T-helper 17 cell (primary cell): ENCODE measurements at places on chromosomes 5 and 9.
A peak's percentile ranks its signal among the peaks of the same experiment; 100 is the strongest.

DNA sequence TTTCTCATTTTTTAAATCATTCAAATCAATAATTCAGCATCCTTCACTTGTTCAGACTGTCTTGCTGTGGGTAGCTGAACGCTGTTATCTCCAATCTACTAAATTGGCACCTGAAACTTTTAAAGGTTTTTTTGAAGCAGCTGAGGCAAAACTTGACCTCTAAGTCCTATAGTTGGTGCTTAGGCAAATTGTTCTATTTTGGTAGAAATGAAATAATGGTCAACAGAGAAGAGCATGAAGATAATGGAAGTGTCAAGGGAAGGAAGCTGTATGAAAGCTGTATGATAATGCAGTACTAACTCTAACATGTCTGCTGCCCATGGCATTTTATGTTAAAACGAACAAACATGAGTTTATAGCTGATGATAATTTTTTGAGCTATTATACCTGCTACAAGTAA is 138.0 kb downstream of the GDNF start:
- no peak for DNase-seq

- no peak for DNase-seq
These were observed 5.2 kb upstream of the HDHD3 start for GRCh38 chr9:113381909-113382411.

DNA sequence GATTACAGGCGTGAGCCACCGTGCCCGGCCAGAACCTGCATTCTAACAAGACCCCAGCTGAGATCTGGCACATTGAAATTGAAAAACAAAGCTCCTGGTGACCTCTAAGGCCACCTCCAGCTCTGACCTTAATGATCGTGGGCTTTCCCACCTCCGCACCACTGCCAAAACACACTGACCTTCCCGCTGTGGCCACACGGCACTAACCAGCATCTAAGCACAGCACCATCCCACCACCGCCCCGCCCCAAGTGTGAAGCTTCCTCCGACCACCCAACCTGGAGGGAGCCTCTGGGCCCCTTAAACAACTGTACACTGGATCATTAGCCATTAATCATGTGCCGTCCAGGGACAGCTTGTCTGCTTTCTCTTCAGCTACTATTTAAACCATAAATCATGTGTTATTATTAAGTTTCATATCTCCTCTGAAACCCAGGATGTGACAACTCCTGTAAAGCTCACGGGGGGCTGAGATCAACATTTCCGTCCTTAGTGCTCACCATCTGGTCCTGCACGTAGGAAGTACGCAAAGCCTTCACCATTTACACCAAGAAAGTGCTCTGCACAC is 80.6 kb downstream of the COL23A1 start:
- DNase-seq = no peak

GRCh38 chr5:12313602-12314001 is 409.4 kb upstream of the CTNND2 start:
- DNase-seq = no peak

DNA sequence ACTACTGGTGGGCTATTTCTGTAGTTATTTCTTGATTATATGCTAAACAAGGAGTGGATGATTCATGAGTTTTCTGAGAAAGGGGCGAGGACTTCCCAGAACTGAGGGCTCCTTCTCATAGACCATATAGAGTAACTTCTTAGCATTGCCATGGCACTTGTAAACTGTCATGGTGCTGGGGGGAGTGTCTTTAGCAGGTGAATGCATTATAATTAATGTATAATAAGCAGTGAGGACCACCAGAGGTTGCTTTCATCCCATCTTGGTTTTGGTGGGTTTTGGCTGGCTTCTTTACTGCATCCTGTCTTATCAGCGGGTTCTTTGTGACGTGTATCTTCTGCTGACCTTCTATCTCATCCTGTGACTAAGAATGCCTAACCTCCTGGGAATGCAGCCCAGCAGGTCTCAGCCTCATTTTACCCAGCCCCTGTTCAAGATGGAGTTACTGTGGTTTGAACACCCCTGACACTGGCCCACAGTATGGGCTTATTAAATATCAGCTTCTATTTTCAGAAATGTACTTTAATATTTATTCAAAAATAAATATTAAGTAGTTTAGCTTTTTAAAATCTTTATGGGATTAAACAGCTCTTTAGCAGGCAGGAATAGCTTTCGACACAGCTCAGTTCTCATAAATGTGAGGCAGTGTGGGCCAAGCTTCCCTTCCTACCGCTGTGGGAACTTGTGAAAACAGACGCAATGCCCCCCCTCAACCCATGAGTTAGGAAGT is 44.4 kb downstream of the GALNT12 start:
- DNase-seq = no peak

DNA sequence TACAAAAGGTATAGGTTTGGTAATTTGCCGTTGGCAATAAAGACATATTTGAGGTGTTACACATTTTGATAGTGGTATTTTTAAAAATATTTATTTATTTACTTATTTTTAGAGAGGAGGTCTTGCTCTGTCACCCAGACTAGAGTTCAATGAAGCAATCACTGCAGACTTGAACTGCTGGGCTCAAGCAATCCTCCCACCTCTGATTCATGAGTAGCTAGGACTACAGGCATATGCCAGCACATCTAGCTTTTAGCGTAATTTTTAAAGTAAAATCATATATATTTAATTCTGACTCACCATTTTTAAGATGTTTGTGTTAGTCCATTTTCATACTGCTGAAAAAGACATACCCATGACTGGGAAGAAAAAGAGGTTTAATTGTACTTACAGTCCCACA is 1974.3 kb downstream of the EFNA5 start:
- DNase-seq = no peak

DNA sequence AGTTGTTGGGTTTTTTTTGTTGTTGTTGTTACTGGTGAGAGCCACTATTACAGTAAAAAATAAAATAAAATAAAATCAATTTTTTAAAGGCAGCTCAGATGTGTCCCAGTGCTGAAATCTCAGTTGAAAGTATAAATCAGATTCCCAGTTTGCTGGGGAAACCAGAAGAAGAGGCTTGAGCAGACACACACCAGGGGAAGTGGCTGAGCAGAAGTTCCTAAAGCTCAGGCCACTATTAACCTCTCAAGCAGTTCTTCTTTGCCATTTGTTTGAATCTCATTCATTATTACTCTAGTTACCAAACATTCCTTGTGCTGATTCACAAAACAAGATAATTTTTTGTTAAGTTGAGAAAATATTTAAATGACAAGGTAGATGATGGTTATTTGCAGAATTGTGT is 70.9 kb upstream of the ZSWIM6 start:
- no peak for DNase-seq

DNA sequence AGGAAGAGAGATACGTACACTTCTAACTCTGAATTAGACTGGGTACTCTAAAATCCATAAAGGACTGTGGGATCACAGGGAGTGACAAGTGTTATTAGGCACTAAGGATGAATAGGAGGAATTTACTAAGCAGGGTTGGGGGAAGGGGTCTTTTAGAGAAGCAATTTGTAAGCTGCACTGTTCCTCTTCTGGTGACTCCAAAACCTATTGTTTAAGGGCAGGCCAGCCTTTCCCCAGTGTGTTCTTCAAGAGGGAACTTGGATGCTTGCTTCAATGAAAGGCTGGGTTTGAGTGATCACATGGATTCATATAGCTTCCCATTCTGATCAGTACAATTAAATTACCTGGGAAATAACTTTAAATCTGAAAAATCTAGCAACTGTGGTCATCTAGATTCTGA is 71.8 kb downstream of the STX17 start:
- DNase-seq = no peak

- no peak for DNase-seq
These were observed 1722.1 kb downstream of the MAT2B start for GRCh38 chr5:165227515-165227914.

DNA sequence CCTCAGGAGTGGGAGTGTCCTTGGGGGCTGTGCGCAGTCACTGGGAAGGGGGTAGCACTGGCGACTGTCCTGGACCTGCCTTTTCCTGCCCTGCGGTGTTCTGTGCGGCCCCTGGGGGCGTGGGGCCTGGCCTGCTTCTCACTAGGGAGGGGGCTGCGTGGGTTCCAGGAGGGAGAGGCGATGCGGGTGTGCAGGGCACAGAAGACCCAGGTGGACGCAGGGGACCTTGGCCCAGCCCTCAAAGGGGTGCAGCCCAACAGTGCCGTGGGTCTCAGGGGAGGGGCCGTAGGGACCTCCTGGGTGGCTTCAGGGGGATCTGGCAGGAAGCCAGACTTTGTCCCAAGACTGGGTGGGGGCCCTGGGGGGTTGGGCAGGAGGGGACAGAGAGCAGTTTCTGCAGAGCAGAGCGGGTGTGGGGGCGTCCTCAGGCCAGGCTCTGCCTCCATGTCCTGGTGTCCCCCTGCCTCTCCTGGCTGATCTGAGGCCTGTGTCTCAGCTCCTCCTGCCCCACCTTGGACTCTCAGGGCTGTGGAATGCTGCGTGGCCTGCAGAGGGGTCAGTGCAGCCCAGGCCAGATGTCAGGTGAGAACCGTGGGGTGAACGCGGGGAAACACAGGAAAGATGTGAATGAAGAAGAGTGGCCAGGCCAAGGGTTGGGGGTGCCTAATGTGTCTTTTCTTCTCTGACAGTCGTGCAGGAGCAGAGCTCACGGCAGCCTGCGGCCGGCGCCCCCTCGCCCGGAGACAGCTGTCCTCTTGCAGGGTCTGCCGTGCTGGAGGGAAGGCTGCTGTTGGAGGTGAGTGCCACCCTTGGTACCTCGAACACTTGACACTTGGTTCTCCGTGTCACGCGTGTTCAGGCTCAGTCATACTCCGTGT is 54.6 kb downstream of the AHRR start:
- no peak for DNase-seq

DNA sequence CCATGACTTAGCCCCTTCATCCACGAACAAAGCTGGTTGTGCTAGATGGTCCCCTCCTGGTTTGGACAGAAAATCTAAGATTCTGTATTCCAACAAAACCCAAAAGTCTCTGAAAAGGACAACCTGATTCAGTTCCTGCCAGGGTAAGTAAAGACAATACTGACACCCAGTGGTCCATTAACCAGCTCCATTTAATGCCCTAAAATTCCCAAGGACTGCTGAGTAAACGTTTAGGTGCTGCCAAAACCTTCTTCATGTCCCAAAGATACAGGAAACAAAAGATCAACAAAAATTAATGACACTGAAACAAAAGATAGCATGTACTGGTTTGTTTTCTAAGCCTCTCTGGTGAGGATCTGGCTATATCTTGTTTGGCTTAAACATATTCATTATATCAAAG is 25.3 kb upstream of the PPP1R2B start:
- DNase-seq = no peak

DNA sequence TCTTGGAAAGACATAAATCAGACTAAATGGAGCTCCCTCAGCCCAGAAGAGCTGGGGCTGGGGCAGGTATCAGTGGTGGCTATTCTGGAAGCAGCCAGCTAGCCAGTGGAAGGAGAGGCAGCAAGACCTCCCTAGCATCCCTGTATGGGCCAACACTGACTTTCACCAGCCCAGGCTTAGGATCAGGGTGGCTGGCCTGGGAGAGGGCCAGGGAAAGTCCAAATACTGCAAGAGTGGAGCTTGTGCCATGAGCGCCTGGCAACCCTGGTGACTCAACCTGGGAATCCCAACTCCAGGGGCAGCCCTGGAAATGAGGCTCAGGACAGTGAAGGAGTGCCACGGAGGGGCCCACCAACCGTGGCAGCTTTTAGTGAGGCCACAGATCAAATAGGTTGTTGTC is 7.6 kb upstream of the IRF1 start:
- peak; percentile 16 for DNase-seq

GRCh38 chr5:179819296-179820126 is 1.2 kb upstream of the SQSTM1 start:
- peak; percentile 43 for DNase-seq

DNA sequence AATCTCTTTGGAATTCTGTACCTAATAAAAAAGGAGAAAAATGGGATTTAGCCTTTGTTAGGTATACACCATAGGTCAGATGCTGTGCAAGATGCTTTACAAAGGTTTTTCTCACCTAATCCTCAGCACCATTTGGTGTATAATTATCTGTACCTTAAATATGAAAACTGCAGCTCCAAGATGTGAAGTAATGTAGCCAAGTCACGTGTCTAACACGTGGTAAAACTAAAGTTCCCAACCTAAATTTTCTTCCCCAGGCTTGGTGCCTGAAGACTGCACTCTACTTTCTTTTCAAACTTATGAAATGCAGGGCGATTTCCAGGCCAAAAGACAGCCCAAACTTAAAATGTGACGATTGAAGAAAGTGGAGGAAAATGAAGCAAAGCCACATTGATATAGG is 125.8 kb downstream of the CDH6 start:
- no peak for DNase-seq

GRCh38 chr9:1026219-1026618 is 23.9 kb upstream of the DMRT2 start:
- no peak for DNase-seq

DNA sequence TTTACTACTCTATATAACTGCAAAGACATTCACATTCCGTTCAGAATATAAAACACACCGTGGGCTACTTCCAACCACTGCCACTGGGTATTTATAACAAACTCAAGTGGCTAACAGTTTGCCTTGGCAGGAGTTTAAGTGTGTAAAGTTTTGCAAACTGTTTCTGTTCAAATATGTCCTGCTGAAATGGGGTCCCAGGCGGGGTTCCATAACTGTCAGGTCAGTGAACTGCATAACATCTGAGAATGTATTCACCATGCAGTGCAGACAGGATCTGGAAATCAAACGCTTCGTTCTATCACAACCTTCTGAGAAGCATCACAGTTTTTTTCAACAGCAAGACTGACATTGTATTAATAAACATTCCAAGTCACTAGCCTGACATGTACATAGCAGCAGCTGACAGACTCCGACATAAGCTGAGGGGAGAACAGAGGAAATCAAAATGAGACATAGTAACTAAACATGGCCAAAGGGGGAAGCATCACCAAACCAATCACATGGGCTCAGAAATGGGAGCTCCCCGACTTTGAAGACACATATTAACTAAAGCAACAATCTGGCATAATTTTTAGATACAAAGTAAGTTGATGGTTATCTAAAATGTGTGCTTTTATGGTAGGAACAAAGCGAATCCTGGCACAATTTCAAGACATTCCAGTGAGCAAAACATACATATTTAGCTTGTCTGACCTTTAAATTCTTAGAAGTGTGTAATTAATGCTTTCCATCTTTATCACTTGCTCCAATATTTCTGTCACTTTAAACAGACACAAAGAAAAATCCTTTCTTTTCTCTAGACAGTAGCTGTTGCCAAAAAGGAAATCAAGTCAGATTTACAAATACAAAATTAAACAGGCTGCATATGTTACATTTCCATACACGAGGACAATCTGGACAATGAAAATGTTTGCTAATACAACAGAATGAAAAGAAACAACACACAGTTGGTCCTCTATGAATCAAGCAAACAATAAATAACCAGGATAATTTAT is 156.8 kb downstream of the MAPKAP1 start:
- no peak for DNase-seq
